Activated CD8-positive, alpha-beta memory T cell treated with anti-CD3 and anti-CD28 coated beads for 1 hour (primary cell): ENCODE measurements at places on chromosomes 12 and 14.

DNA sequence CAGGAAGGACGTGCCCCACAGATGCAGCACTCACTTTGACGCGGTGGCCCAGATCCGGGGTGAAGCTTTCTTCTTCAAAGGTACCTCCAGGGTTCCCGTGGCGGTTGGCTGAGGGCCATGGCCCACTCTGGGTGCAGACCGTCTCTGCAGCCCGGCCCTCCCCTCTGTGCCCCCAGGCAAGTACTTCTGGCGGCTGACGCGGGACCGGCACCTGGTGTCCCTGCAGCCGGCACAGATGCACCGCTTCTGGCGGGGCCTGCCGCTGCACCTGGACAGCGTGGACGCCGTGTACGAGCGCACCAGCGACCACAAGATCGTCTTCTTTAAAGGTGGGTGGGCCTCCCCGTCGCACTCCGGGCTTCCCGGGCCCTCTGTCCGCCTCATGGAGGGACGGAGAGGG, 16.9 kb downstream of the MMP17 start:
- no peak for DNase-seq

DNA sequence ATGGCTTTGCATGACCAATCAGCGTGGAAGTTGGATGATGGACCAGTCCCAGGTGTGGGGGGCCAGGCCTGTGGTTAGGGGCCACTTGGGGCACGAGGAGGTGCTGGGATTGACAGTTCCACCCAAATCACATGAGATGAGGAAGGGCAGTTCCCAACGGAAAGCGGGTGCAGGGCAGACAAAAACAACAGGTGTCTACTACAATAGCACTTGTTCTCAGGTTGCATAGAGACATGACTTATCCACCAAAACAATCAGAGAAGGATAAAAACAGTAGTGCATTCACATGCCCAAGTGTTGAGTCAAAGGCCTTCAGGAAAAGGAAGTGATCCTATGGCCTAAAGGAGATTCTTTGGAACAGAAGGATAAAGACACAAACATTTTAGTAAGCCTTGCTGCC, 14.6 kb upstream of the EIF2B2 start:
- no peak for DNase-seq

DNA sequence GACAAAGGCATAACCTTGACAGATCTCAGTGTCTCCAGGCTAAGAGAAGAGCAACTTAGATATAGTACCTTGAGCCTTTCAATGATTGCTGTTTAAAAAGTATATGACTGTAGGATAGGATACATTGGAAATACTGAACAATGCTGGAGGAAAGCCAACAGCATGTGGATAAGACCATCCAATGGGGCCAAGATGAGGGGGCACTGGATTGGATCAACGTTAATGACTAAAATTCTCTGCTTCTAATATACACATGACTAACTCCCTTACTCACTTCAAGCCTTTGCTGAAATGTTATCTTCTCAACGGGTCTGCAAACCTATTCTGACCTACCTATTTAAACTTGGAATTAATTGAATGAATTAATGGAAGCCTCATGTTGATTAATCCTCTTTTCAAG, 354.9 kb downstream of the RAD51B start:
- DNase-seq = no peak

DNA sequence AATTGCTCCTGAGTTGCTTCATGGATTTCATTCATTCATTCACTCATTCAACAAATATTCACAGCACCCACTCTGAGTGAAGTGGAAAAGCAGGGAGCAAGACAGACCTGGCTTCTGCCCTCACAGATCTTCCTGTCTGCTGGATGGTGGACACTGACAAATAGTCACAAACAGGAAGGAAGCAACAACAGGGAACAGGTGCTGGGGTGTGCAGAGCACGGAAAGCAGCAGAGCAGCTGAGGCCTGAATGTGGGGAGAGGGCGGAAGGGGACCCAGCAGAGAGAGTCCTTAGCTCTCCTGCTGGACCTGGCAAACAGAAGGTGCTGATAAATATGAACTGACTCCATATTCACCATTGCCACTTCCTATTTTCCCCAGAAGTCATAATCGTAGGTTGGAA, 54.4 kb downstream of the SETD3 start:
- no peak for DNase-seq

GRCh38 chr12:124034297-124034696, 61.3 kb downstream of the ZNF664 start:
- DNase-seq = no peak

- no peak for DNase-seq
Observed at GRCh38 chr12:127588249-127588648, 678.7 kb upstream of the TMEM132C start.

- no peak for DNase-seq
Observed at GRCh38 chr12:12095021-12095420, 24.3 kb downstream of the BCL2L14 start.

GRCh38 chr14:77603654-77604255, 12.7 kb downstream of the SPTLC2 start:
- no peak for DNase-seq

DNA sequence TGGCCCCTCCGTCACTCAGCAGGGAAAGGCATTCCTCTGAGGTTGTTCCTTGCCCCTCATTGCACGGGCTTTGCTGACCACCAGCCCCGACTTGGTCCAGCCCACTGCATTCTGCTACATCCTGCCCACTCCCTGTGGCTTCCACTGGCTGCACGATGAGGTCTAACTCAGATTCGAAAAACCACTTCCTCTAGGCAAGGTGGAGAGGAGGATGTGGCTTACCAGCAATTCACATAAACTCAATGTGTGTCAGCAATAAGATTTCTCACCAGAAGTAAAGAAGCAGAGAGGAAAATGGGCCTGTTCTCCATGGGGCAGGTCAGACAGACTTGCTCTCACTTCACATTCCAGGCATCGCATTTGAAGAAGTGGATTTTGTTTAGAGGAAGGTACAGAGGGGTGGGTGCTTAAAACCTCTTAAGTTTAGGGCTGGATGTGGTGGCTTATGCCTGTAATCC, 14.7 kb downstream of the GPR68 start:
- no peak for DNase-seq

- no peak for DNase-seq
Observed at GRCh38 chr14:74664717-74665116, 48.2 kb downstream of the AREL1 start.

- DNase-seq = no peak
Observed at GRCh38 chr12:1531153-1531653, 63.2 kb downstream of the FBXL14 start.

GRCh38 chr12:123877968-123878367, 94.7 kb downstream of the CCDC92 start:
- DNase-seq = no peak

- no peak for DNase-seq
Observed at GRCh38 chr12:104747955-104748354, 210.1 kb downstream of the SLC41A2 start.

DNA sequence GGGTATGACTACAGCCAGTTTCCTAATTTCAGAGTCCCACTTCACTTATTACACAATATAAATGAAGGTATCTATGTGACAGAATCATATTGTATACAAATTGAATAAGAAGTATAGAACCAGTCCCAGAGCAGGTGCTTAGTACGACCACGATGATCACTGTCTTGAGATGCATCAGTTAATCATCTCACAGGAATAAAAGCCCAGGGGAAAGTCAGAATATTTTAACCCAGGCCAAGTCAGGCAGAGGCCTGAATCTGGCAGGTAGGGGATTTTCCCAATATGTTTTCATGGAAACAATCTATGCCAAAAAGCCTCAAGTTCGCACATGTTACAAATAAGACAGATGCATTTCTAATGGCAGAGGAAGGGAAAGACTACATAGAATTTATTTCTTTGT, 758.4 kb downstream of the BCL11B start:
- DNase-seq = no peak

DNA sequence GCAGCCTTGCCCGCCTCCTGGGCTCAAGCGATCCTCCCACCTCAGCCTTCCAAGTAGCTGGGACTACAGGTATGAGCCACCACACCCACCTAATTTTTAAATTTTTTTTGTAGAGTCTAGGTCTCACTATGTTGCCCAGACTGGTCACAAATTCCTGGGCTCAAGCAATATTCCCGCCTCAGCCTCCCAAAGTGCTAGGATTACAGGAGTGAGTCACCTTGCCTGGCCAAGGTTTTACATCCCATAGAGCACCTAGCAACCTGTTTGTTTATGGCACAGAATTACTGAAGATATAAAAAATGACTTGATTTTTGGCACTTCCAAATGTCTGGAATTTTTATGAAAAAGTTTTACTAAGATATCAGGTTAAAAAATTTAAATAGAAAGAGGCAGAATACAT, 16.5 kb downstream of the MYO1A start:
- no peak for DNase-seq

GRCh38 chr14:103121846-103122584, 1.2 kb upstream of the TNFAIP2 start:
- DNase-seq = no peak

DNA sequence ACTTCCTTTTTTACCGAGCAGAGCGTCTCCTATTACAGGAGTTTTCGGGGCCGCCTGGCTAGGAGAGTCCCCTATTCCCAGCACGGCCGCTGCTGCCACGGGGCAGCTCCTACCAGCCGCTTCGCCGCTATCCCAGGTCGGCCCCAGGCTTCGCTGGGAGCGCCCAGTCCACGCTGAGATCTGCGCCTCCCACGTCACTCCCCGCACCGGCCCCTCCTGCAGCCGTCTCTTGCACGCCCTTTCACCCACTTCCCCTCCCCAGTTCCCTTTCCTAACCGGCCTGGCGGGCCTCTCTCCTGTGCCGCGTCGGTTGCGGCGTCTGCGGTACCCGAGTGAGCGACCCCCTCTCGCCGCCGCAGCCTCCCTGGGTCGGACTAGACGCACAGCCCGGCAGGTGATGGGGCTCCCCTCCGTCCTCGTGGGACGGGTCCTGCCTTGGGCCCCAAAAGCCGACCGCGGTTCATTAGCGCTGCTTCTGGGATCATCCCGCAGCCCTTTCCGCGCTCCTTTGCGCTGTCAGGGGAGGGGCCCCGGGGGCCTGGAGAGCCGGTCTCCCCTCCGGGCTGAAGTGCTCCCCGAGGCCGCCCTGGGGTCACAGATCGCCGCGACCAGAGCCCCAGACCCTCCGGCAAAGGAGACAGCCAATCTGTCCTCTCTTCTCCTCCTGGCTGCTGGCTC, 1318.4 kb downstream of the TMEM121 start:
- DNase-seq = no peak

- no peak for DNase-seq
Observed at GRCh38 chr14:67491741-67492507, 3.4 kb upstream of the TMEM229B start.

DNA sequence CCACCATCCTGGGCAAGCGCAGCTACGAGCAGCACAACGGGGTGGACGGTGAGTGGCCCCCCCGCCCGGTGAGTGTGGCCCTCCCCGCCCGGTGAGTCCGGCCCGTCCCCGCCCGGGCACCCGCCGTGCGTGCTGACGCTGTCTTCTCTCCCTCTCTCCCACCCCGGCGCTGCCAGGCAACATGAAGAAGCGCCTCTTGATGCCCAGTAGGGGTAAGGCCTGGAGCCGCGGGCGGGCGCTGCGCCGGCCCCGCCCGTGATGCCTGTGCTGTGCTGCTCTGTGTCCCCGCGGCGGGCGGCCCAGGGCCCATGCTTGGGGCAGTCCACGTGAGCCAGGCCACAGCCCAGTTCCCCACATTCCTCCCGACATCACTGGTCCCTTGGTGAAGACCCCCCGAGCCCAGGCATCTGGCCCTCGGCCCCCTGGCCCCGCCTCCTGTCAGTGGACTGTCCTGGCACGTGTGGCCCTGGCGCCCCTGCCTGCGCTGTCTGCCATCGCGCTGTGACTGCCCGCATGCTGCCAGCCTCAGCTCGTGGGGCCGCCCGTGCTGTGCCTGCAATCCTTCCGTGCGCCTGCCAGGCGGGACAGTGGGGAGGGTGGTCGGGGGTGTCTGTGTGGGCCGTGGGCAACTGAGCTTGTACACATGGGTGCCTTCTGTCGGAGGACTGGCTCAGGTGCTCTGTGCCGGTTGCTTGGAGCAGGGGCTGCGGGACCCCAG, 7.9 kb upstream of the CRIP2 start:
- no peak for DNase-seq

GRCh38 chr12:104003596-104003995, 37.9 kb downstream of the TDG start:
- no peak for DNase-seq

DNA sequence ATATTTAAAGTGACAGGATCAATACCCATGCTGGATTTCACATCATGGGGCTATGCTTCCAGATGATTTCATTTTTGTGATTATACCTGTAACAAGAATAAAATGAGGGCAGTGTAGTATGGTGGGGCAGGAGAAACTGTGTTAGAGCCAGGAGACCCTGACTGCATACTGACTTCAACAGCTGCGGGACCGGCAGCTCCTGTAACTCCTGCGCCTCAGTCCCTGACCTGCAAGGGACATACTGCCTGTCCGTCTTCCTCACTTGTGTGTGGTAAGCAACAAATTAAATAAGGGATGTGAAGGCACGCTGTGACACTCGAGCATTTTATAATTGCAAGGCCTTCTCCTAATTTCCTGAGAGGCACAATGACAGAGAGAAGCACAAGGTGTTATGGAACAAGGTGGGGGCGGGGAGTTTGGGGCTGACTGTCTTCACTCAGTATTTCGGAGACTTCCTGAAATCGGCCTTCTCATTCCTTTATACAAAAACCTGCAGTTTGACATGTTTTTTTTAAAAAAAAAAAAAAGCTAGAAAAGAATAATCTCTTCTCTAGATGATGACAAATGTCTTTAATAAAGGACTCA, 164.2 kb downstream of the TTC7B start:
- DNase-seq = no peak

DNA sequence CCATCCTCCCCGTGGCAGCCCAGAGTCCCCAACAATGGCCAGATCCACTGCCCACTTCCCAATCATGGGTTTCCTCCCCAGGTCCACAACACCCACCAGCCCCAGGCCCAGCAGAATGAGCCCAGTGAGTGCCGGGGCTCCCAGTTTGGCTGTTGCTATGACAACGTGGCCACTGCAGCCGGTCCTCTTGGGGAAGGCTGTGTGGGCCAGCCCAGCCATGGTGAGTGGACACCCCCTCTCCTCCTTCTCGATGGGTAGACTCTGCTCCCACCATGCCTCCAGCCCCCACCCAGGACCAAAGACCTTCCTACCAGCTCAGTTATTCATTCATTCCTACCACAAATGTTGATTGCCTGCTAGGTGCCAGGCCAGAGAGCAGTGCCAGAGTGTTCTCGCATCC, 23.8 kb downstream of the PAPLN start:
- no peak for DNase-seq

- no peak for DNase-seq
Observed at GRCh38 chr14:29895591-29896083, 32.0 kb downstream of the PRKD1 start.

- no peak for DNase-seq
Observed at GRCh38 chr12:44240186-44240585, 404.3 kb downstream of the TMEM117 start.

- no peak for DNase-seq
Observed at GRCh38 chr12:99960311-99960710, 24.4 kb downstream of the ANKS1B start.
